Osteocyte (in vitro differentiated cells): ENCODE measurements at places on chromosomes 1 and 21. TPM values are rescaled to one million over a fixed set of nuclear protein-coding genes. Genes with fewer than 3 reads are reported as not detected.

SELENBP1 gene
- total RNA-seq, result 8.1 and 10.2 TPM in 2 replicates

EFNA3 gene
- 2.1 and 2.9 TPM in 2 replicates for total RNA-seq

SGIP1 gene
- 118 and 123 TPM in 2 replicates for total RNA-seq

CELA3A gene
- total RNA-seq, result not detected in 2 replicates

TCHHL1 gene
- total RNA-seq, result not detected in 2 replicates

PRAMEF13 gene
- total RNA-seq, result not detected in 2 replicates

MAP3K21 gene
- 0.11 TPM in 1 of 2 replicates, not detected in the other for total RNA-seq

NCMAP gene
- not detected in 2 replicates for total RNA-seq

STK40 gene
- total RNA-seq, result 42.0 and 45.0 TPM in 2 replicates

NCAM2 gene
- 121 and 135 TPM in 2 replicates for total RNA-seq

NUAK2 gene
- 4.3 and 4.5 TPM in 2 replicates for total RNA-seq

FAM72C gene
- 0.27 and 0.65 TPM in 2 replicates for total RNA-seq

DNA sequence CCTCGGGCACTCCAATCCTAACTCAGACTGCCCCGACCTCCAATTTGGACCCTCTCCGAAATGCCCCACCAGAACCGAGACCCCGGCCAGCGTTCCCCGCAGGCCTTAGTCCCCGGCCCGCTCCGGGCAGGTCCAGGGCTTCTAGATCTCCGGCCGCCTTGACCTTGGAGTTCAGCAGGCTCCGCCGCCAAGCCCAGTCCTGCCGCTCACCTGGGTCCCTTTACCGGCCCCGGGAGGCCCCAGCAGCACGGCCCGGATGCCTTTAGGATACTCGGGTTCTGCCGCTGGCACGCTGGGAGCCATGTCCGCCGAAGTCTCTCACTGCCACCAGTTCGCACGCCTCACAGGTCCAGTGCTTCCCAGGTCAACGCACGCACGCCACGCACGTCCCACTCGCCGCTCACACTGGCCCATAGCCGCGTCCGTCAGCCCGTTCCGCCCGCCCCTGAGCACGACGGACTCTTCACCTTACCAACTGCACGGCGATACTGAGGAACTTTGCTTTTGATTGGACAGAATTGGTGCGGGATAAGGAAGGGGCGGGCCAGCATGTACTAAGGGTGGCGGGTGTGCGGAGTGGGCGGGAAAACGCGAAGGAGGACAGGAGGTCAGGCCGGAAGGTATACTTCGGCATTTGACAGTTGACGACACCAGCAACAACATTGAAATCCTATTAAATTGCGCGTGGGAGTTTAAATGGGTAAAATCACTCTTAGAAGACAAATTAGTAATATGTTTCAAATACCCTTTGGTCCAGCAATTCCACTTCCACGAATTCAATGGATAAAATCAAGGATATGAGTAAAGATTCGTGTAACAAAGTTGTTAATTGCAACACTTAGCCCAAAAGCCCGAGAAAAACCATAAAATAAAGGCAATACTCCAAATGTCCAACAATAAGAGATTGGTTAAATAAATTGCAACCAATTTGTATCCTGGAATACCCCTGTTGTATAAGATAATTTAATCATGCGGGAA lies at the start of gene AK2:
AK2 (minus strand) TSS at position 358 of the 978 bp plus-strand sequence; CDS start at position 303, 55 bp downstream.
- DNase-seq, result peak; percentile 97

GRCh38 chr1:7303554-7304317 lies 467.4 kb upstream of the VAMP3 start:
- peak; percentile 30 for DNase-seq

DNA sequence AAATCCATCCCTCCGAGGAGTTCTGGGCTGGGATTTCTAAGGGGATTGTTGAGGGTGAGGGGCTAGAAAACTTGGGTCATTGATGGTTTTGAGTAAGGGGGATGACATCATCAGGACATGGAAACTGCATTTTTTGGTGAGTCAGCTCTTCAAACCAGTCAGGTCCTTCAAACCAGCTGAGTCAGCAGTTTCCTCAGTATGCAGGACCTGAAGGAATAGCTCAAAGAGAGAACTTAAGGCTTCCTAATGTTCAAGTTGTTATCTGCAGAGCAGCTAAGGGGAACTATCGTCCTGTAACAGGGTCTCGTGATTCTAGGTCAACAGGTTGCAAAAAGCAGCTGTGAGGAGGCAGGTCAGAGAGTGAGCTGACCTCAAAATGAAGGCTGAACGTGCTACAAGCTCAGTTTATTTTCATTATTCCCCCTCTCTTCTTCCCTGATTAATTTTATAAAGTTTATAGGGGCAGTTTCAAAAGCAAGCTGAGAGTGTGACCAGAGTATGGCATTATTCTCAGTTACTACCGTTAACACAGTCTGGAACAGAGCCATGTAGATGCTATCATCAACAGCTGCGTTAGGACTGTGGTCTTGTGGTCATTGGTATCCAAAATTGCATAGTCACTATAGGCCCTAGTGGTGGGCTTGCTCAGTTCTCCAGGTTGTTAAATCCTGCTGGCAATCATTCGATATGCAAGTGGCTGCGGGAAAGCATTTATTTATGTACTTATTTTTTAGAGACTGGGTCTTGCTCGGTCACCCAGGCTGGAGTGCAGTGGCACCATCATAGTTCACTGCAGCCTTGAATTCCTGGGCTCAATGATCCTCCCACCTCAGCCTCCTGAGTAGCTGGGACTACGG lies 10.7 kb upstream of the SDC3 start:
- DNase-seq, result no peak

DNA sequence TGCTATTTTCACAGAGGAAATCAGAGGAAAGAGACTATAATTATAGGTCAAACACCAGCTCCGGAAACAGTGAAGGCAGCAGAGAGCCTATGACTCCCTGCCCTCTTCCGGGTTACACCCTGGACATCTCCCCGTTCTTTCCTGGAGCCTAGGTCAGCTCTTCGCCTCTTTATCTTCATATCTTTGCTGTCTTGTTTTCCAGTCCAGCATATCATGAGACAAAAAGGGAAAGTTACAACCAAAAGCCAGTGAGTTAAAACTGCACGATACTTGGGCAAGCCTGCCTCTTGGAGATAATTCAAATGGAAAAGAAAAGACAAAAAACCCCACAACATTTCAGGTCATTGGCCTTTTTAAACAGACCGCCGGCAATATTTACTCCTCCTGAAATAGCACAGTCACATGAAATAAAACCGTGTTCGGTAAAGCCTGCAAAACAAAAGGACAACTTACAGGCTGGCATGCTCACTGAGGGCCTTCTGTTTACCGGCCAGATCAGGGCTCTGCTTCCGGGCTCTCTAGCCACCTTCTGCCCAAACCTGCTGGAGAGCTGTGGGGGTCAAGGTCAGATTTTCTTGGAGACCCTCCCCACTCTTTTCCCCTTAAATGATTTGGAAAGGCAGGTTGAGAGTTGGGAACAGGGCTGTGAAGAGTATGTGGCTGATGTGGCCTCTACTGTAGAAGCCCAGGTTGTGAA lies 42.8 kb upstream of the PPP2R5A start:
- no peak for DNase-seq

GRCh38 chr1:1399872-1400575 lies 889 bp upstream of the CCNL2 start:
- DNase-seq, result no peak

DNA sequence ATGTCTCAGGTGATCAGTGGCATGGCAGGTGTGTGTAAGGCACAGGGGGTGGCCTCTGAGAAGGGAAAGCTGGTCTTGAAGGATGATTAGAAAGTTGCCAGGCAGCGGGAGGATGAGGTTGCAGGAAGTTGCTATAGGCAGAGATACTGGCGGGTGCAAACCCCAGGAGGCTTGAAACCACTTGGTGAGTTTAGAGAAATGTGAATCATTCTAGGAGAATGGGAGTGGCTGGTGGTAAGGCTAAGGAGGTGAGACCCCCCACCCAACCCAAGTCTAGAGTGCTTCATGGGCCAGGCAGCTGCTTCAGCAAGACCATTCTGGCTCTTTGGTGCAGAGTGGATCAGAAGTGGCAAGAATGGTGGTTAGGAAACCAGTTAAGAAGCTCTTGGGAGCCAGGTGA lies 9.0 kb downstream of the SH2D2A start:
- DNase-seq, result no peak

DNA sequence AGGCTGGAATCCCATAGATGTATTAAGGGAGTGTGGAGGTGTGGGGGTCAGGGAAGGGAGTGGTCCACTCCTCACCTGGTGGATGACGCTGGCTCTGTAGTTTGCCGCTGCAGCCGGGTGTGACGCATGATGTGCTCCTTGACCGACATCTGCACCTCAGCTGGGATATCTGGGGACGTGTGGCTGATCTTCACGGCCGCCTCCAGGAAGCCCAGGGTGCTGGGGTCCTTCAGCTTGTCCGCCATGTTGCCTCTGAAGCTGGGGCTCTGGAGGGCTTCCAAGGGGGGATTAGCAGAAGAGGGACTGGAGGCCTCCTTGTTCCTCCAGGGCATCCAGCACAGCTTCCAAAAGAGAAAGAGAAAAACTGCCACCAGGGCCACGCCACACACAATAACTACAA lies 14.1 kb downstream of the SYT6 start:
- no peak for DNase-seq

GRCh38 chr1:90340606-90341005 lies 345.7 kb downstream of the ZNF326 start:
- no peak for DNase-seq

GRCh38 chr1:172399756-172400721 lies 20.4 kb upstream of the C1orf105 start:
- DNase-seq, result no peak

- no peak for DNase-seq
These were observed 160.8 kb downstream of the DISP1 start for GRCh38 chr1:222975472-222976122.

GRCh38 chr1:168179438-168180147 lies 831 bp downstream of the TIPRL start:
- DNase-seq, result no peak

GRCh38 chr1:43531107-43531905 lies 623 bp downstream of the PTPRF start:
- no peak for DNase-seq

GRCh38 chr1:201893431-201893830 lies 4.7 kb downstream of the SHISA4 start:
- DNase-seq, result no peak

GRCh38 chr1:220910021-220910420 lies 30.8 kb downstream of the HLX start:
- no peak for DNase-seq

DNA sequence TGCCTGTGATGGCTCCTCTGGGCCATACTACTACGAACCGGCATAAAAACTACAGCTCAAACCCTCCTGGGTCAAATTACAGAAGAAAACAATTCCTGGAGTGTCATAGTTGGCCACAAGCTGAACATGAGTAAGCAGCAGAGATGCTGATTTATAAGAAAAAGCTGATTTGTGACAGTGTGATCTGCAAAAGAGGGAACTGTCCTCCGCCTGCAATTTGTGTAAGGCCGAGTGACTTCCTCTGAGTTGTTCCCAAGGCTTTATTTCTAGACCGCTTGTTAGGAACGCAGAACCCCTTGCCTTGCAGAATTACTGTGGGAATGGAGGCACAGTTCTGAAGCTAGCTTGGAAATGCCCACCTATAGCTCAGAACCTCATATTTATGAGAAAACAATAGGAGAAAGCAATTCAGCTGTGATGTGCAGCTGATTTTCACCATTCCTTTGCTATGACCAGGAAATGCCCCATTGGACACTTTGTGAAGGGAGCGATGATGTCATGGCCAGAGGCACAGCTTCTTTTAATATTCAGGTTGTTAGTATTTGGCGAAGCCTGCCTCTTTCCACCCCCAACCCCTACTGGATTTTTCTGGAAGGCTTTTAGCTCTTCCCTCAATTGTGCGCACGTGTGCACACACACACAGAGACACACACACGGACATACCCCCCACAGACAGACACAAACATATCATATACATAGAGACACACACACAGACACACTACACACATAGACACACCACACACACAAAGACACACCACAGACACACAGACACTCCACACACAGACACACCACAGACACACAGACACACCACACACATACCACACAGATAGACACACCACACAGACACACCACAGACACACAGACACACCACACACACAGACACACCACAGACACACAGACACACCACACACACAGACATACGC lies 47.6 kb downstream of the IER5 start:
- DNase-seq, result no peak

DNA sequence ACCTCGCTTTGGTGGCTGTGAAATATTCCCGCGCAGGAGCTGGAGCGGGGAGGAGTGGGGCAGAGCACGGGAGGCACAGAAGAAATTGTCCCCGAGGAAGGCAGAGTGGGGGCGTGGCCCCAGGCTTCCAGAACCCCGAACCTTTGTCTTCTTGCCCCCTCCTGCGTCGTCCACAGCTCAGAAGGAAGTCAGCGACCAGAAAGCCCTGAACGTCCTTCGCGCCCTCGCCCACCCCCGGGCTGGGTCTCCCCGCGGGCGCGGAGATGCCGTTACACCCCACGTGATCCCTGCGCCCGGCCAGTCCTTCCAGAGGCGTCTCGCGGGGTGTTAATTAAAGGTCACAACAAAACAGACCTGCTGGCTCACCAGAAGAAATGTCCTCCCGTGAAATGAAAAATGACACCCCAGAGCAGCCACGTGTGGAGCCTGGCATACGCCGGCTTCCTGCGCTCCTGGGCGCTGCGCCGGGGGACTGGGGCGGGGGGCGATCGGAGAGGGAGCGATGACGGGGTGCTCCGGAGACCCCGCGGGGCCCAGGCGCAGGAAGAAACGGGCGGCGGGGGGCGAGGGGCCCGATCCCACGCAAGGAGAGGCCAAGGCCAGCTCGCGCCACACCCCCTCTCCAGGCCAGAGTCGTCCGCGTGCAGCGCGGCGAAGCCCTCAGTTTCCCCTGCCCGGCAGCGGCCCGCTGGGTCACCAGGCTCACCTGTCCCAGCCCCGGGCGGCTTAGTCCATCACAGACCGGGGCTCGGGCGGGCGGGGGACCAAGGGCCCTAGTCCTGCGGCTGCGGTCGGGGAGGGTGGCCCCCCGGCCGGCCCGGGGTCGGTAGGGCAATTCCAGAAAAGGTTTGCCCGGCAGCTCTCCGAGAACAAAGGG lies 995 bp upstream of the KIF26B start:
- no peak for DNase-seq

- peak; percentile 38 for DNase-seq
These were observed 699.9 kb downstream of the MATN1 start for GRCh38 chr1:30023339-30024022.

- no peak for DNase-seq
These were observed 125.9 kb upstream of the VAMP3 start for GRCh38 chr1:7644961-7645750.

- DNase-seq, result no peak
These were observed 62.1 kb downstream of the FOXJ3 start for GRCh38 chr1:42272920-42273319.

GRCh38 chr1:100152271-100152670 lies 19.3 kb downstream of the TRMT13 start:
- DNase-seq, result no peak

- DNase-seq, result no peak
These were observed 26.1 kb upstream of the MAN1A2 start for GRCh38 chr1:117341123-117341522.

- no peak for DNase-seq
These were observed 16.9 kb upstream of the PTTG1IP start for GRCh38 chr21:44890338-44890931.

- DNase-seq, result no peak
These were observed 37.4 kb downstream of the BTBD8 start for GRCh38 chr1:92117526-92117925.

GRCh38 chr1:45622524-45623394 lies 1.1 kb downstream of the CCDC17 start:
- DNase-seq, result no peak
